Stimulated activated CD4-positive, alpha-beta T cell treated with anti-CD3 and anti-CD28 coated beads, Interleukin-2, amount 100 ng/mL, for 24 hours (primary cell): ENCODE measurements at places on chromosomes 4 and X.

DNA sequence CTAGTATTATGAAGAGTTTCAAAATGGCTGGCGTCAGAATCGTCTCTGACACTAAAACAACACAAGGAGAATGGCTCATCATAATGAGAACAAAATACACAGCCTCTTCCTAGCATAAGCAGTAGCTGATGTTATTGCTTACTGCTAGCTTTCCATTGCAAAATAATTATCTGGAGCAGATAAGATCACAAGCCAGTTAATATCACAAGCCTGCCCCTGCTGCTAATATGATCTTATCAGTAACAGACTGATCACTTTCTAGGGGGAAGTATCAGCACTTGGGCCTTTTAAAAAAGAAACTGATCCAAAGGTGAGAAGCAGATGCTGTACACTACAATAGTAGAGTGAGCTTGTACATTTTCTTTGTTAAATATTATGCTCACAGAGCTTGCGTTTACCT, 554.8 kb upstream of the PABPC4L start:
- no peak for DNase-seq

- peak; percentile 40 for DNase-seq
Observed at GRCh38 chrX:134990801-134991481, at the start of gene SMIM10. SMIM10 (plus strand) TSS chrX:134990991; CDS start chrX:134991096, 105 bp downstream.

- DNase-seq, result peak; percentile 11
Observed at GRCh38 chrX:253451-254297, 27.5 kb upstream of the PLCXD1 start.

DNA sequence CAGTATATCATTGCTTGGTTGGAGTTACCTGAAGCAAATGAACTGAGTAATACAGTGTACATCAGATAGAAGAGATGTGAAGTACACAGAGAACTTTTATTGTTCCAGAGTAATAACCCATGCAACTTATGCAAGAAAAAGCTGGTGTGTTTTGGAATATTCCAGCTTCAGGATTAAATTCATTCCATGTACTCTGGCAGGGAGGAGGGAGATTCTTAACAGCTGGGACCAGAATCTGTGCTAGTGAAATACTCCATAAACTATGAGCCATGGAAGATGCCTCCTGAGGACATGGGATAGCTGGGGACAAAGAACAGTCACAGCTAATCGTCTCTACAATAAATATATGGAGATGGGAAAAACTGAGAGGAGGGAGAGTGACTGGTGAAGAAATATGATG, 101.6 kb upstream of the OTUD4 start:
- no peak for DNase-seq

GRCh38 chr4:2304321-2304876, 42.5 kb upstream of the MXD4 start:
- no peak for DNase-seq

DNA sequence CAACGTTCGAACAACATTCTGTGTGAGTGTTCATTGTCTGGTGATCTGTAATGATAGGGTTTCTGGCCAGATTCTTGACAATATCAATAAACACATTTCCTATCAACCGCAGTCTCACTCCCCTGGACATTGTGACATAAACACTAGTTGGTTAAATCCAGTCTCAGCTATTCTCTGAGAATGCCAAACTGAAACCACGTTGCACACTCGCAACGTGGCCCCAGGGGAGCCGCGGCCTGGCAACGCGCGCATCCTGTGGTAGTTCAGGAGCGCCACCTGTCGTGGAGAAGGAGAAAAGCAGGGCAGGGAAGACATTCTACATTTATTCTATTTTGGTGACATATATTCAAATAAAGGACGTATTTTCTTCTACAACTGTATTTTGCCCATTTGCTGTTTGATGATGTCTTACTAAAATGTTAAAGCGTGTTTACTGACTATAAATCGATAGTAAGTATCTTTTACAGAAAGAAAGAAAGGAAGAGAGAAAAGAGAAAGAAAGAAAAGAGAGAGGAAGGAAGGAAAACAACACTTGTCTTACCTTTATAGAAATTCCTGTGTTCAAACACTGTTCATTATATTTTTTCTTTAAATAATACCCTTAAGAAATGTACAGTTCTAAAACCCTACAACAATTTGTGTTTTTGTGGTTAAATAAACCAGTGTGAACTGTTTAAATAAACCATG, 738.3 kb upstream of the FRG1 start:
- DNase-seq, result no peak

DNA sequence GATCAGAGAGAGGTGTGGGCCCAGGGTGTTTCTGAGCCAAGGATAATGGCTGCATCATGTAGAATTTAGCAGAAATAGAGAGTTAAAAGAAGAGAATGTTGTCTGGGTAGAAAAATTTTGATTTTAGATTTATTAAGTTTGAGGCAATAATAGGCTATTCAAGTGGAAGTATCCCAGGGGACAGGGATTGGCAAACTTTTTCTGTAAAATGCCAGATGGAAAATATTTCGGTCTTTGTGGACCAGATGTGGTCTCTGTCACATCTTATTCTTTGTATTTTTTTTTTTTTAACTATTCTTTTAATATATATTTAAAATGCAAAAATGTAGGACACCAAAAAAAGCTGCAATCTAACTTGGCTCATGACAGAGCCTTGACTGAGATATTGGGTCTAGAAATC, 33.1 kb downstream of the IL15 start:
- DNase-seq, result no peak
